ENCODE measurements at places on chromosomes 2 and 18.

DNA sequence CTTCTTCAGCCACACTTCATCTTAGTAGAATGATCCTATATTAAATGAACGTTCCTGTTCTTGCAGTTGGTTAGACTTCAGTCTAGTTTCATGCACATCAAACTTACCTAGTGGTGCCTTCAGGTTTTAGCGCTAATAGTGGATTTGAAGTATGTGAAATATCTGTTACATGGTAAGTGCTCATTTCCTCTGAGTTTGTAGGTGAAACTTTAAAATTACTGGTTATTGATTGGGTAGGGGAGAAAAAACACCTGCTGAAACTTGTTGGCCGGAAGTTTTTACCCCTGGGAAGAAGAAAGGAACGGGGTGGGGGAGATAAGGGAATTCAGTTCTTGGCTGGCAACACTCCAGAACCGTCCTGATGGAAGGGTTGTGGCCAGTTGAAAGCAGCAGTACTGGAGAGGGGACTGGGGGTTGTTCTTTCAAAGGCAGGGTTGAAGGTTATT is 112.8 kb downstream of the SPTBN1 start:
- no peak for DNase-seq

GRCh38 chr2:43169987-43170386 is 56.4 kb downstream of the ZFP36L2 start:
- no peak for DNase-seq

DNA sequence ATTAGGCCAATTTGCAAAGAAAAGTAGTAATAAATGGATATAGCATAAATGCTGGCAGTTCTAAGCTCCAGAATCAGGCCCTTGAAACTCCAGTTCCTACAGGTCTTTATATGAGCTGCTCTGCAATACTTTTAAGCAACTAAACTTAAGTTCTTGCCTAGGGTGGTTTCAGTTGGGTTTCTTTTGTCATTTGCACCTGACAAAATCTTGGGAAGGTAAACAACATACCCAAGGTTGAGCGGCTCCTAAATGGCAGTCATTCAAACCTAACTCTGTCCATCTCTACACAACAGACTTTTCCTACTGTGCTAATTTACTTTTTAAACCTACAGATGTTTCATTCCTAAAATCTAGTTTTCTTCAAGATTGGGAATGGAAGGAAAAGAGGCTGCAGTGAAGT is 9.3 kb upstream of the KANSL1L start:
- no peak for DNase-seq

- DNase-seq, result no peak
These were observed 163.1 kb downstream of the LAMA1 start for GRCh38 chr18:6954501-6954900.

DNA sequence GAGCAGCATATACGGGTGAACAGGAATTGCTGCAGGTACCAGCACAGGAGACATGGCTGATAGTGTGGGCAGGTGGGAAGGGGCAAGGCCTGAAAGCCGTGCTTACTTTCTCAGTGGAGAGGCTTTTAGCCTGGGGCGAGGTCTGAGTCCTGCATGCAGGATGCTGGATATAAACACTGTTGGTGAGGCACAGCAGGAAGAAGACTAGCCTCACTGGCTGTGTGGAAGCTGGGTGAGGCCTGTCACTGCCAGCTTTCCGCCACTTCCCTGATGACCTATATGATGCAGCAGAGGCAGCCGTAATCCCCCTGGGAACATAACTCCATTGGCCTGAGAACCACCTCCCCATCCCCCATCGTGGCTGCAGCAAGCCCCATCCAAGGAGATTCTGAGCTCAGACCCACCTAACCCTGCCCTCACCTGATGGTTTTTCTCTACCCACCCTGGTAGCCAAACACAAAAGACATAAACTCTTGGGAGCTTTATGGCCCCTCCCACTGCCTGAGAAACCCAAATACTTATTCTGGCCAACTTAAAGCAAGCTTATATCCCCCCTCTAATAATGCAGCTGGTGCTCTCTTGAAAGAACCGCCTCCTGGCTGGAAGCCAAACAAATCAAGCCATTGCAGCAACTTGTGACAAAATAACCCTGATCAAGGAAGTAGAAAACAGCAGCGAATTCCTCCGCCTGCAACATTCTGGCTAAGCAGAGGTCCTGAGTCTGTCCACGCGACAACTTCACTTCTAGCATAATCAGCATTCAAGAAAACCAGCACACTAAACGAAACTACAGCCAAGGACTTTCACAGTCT is 54.6 kb upstream of the DSC1 start:
- no peak for DNase-seq

DNA sequence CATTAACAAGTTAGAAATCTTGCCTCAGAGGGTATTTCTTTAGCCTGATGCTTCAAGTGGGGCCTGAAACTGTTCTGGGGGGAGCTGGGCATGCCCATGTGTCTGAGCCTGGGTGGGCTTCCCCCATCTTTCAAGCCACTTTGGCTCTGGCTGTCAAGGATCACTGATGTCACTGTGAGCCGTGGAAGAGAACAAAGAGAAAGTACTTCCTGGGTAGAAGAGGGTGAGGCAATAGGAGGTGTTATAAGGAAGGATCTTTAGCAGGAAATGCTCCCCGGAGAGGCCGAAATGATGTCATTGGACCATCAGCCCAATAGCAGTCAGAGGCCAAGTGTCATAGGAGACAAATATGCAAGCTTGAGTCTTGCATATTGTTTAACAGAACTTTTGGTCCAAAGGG is 228.4 kb upstream of the MEX3C start:
- no peak for DNase-seq

DNA sequence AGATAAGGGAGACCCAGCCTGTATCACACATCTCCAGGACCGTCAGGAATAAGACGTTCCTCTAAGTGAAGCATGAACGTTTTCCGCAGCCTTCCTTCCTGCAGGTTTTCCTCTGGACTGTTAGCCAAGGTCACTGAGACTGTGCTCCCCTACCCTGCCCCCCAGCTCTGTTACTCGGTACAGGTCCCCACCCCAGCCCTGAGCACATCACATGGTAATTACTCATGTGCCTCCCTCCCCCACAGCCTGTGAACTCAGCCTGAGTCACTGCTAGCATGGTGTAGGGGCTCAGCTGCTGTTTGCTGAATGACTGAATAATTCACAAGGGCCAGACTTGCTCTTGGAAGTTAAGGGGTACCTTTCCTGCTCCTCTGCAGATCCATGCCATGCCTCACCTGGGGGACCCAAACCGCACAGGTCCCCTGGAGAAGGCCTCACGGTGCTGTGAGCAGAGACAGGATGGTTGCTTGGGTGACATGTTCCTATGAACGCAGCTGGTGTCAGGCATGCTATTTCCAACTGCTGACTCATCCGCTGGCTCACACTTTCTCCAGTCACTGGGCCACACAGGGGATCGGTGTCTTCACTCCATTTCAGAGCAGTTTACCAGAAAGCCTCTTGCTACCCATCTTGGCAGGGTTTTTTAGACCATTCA is 88.2 kb downstream of the PLB1 start:
- peak; percentile 88 for DNase-seq

DNA sequence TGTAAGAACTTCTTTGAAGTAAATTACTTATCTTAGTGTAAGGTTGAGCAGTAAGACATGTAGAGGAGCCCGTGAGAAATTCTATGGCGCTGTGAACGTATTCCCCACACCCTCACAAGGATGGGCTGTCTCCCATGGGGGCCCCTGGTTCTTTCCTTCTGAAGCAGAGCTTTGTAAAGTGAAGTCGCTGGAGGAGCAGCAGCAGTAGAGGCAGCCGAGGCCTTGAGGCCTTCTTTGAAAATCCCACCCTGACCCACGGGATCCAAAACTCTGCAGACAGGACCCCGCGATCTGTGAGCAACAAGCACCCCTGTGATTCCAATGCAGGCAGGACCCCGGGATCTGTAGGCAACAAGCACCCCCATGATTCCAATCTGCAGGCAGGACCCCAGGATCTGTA is 23.8 kb upstream of the SNTG2 start:
- no peak for DNase-seq

DNA sequence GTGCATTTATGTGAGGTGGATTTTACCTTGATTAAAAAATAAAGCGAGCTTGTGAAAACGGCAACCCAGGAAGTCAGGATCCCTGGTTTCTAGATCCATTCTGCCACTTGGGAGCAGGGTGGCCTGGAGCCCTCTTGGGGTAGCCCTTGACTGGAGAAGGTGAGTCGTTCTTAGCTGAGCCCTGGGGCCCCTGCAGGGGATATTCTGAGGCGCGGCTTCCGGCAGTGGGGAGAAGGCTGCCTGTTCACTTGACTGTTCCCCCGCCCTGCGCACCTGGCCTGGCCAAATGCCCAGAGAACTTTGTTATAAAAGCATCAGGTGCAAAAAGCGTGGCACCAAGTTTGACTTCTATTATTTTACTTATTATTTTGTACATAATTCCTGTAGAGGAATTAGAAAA is 221.9 kb downstream of the DYSF start:
- DNase-seq, result no peak

DNA sequence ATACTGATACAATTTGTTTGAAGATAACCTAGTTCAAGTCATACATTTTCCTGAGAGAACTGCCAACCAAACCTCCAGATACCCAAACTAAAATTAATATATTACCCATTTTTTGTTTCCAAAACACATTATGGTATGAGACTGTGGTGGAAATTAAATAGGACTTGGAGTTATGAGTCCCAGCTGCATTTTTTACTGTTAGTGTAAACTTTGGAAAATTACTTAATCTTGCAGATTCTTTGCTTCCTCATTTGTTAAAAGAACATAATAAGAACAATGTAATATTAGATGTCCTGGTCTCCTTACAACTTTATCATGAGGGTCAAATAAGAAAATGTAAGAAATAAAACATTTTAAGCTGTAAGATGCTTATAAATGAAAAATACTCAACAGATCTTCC is 98.2 kb upstream of the TRIB2 start:
- no peak for DNase-seq

DNA sequence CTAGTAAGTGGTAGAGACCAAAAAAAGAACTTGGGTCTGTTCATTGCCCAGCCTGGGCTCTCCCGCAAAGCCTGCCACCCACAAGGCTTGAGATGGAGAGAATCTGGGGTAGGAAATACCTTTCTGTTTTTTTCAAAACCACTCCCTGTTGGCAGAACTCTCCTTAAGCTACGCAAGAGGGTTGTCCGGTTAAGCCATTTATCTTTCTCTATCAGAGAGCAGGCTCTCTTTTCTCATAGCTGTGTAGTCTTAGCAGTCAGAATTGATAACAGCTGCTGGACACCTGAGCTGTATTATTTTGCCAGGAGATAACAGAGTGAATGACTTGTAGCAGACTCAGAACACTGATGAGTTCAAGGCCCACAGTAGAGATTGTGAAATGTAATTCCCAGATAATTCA is 1088.1 kb downstream of the TSN start:
- DNase-seq, result no peak

DNA sequence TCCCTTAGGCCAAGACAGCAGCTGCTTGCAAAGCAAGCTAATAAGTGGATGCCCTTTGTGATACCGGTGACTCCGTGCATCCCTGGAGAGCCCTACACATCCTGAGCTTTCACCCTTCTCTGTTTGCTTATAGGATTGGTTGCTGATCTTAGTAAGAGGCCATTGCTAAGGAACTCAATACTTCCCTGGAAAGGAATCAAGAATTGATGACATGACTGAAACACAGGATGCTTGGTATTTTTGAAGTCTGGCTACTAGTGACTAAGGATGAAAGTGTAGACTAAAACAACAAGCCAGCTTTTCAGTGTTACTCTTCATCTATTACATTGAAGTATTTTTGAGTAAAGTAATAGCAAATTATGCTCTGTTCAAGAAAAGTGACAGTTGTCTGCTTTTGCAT is 123.0 kb upstream of the SERPINE2 start:
- DNase-seq, result no peak

GRCh38 chr2:224875841-224876240 is 159.7 kb upstream of the CCDC195 start:
- no peak for DNase-seq

- no peak for DNase-seq
These were observed 323.6 kb upstream of the HS6ST1 start for GRCh38 chr2:128642316-128642715.
